ENCODE measurements at places on chromosomes 3 and 15. TPM values are rescaled to one million over a fixed set of nuclear protein-coding genes. Genes with fewer than 3 reads are reported as not detected.

RPL15 gene
- 3,030 TPM for total RNA-seq

ADAMTSL3 gene
- 0.34 TPM for total RNA-seq

DUOXA2 gene
- not detected for total RNA-seq

SLC49A4 gene
- total RNA-seq, result 12.7 TPM

CISH gene
- 0.63 TPM for total RNA-seq

MAP6D1 gene
- total RNA-seq, result 4.7 TPM

C3orf80 gene
- 0.92 TPM for total RNA-seq

SMCO1 gene
- total RNA-seq, result not detected

KLHL40 gene
- total RNA-seq, result not detected

CYP8B1 gene
- not detected for total RNA-seq

SAMD7 gene
- total RNA-seq, result not detected

KCNMB3 gene
- total RNA-seq, result 1.4 TPM

SLCO3A1 gene
- total RNA-seq, result 22.7 TPM

GLDN gene
- total RNA-seq, result 0.08 TPM

RTP1 gene
- total RNA-seq, result not detected

BBX gene
- total RNA-seq, result 15.9 TPM

CPEB1 gene
- total RNA-seq, result 3.3 TPM

CADPS gene
- not detected for total RNA-seq

IL5RA gene
- total RNA-seq, result not detected

RETNLB gene
- not detected for total RNA-seq

HGD gene
- 22.1 TPM for total RNA-seq

ATP1B3 gene
- 199 TPM for total RNA-seq

TOPBP1 gene
- 21.4 TPM for total RNA-seq

WWTR1 gene
- 142 TPM for total RNA-seq

CLDN18 gene
- total RNA-seq, result not detected

CD47 gene
- total RNA-seq, result 36.9 TPM

ANKRD28 gene
- 36.5 TPM for total RNA-seq

XCR1 gene
- total RNA-seq, result not detected

NCK1 gene
- total RNA-seq, result 27.8 TPM

COL8A1 gene
- total RNA-seq, result not detected

ST3GAL6 gene
- 0.68 TPM for total RNA-seq

CEMIP gene
- 1.0 TPM for total RNA-seq

RLBP1 gene
- not detected for total RNA-seq

TEX264 gene
- total RNA-seq, result 70.1 TPM

MLF1 gene
- total RNA-seq, result 20.9 TPM

PRSS50 gene
- not detected for total RNA-seq

DNAH12 gene
- total RNA-seq, result 0.09 TPM

CP gene
- 6.1 TPM for total RNA-seq

MYO5A gene
- 19.3 TPM for total RNA-seq

EAF2 gene
- 1.7 TPM for total RNA-seq

GOLGA6D gene
- not detected for total RNA-seq

TNFAIP8L3 gene
- 36.0 TPM for total RNA-seq

RARB gene
- 6.7 TPM for total RNA-seq

NR1I2 gene
- total RNA-seq, result not detected

RCCD1 gene
- 41.6 TPM for total RNA-seq

GCNT3 gene
- total RNA-seq, result 105 TPM

TIGIT gene
- not detected for total RNA-seq

SLC12A8 gene
- total RNA-seq, result 2.3 TPM

TBL1XR1 gene
- 13.0 TPM for total RNA-seq

EIF2B5 gene
- total RNA-seq, result 27.8 TPM

P2RY1 gene
- total RNA-seq, result 0.49 TPM

VGLL3 gene
- total RNA-seq, result 10.7 TPM

STARD9 gene
- total RNA-seq, result 1.9 TPM

TP63 gene
- 0.18 TPM for total RNA-seq

Measured in A549 treated with AZD2906 at 1 μM for 4 hours (cell line).